ENCODE measurements at places on chromosomes 2 and 18.

DNA sequence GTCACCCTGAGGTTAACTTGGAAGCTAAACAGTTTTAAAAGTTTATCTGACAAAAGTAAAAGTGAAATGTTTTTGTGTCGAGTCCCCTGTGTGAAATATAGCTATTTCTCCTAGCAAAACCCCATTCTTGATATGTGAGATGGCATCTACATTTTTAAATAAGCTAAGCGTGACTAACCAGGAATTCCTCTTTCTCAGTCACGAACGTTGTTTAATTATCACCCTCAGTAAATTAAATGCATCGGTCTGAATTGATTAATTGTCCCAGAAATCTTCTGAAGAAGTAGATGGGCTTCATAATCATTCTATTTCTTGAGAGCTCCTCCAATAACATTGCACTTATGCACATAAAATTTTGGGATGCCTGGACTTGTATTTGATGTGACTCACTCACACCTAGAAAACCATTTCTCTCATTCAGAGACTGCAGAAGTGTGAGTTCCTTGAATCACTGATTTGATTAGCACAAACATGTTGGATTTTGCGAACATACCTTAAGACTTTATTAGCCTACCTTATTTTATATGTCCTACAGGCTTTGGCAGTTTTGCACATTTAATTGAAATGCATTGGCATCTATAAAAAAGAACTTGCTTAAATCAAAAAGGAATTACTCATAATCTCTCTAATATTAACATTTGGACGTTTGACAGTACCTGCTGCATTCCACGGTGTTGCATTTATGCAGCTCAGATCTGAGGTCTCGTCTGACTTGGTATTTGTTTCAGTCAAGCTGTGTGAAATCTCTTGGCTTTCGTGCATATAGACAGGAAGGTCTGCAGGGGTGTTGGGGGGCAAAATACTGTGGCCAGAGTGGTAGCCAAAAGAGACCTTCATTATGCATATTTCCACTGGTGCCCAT lies 475.2 kb downstream of the EPHA4 start:
- DNase-seq: no peak

DNA sequence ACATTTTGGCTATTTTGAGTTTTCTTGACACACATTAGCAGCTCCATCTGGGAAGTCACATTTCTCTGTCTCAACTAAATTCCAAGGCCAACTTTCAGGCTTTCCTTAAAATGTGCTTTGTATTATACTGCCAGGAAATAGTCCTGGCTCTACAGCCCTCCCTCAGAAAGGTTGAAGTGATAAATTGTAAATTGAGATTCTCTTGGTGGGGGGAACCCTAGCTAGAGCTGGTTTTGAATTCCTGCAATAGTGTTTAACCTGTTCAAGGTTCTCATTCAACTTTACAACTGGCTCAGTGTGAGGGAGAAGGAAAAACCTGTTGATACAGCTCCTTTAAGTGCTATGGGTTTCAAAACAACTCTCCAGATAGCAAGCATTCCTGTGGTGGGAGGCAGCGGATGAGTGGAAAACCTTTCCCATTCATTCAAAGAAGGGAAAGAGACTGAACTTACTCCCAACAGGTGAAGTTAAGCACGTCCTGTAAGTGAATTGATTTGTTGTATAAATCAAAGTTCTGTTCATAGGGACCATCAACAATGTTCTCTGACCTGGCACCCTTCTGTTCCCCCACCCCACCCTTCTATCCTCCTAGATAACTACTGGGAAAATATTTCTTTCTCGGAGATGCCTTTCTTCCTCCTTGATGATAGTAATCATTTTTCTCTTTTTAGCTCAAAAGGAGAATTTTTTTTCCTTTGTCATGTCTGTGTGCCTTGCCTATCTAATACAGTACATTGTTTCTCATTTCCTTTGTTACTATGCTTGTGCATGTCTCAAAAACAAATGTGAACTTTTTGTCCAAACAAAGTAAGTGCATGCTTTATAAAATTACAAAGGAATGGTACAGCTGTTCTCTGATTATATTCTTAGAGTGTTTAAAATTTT lies 44.2 kb upstream of the SLC39A10 start:
- DNase-seq: no peak

- DNase-seq: no peak
These were observed 124.7 kb upstream of the SPATS2L start for GRCh38 chr2:200181755-200182154.

GRCh38 chr2:171149171-171149938 lies 11.3 kb downstream of the TLK1 start:
- DNase-seq: no peak

- DNase-seq: no peak
These were observed 73.2 kb downstream of the MBP start for GRCh38 chr18:77059294-77059916.

- DNase-seq: no peak
These were observed 4.0 kb downstream of the PDE1A start for GRCh38 chr2:182422864-182423263.

- no peak for DNase-seq
These were observed 447.0 kb upstream of the ID2 start for GRCh38 chr2:8234757-8235374.

- no peak for DNase-seq
These were observed 19.3 kb downstream of the NCK2 start for GRCh38 chr2:105764059-105764458.

DNA sequence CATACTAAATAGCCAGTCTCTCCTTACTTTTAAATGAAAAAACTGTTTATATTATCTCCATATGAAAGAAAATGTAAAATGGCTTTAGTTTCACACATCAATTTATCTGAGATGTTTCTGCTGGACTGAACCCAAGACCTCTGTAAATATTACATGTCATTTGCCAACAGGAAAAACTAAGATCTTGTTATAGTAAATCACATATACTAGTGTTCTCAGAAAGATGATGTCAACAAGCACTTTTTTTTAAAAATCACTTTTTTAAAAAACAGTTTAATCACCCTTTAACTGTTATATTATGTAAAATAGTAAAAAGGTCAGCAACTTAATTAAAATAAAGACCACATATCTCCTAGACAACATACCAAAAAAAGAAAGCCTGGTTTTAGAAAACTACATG lies 46.3 kb downstream of the PTPN2 start:
- no peak for DNase-seq

DNA sequence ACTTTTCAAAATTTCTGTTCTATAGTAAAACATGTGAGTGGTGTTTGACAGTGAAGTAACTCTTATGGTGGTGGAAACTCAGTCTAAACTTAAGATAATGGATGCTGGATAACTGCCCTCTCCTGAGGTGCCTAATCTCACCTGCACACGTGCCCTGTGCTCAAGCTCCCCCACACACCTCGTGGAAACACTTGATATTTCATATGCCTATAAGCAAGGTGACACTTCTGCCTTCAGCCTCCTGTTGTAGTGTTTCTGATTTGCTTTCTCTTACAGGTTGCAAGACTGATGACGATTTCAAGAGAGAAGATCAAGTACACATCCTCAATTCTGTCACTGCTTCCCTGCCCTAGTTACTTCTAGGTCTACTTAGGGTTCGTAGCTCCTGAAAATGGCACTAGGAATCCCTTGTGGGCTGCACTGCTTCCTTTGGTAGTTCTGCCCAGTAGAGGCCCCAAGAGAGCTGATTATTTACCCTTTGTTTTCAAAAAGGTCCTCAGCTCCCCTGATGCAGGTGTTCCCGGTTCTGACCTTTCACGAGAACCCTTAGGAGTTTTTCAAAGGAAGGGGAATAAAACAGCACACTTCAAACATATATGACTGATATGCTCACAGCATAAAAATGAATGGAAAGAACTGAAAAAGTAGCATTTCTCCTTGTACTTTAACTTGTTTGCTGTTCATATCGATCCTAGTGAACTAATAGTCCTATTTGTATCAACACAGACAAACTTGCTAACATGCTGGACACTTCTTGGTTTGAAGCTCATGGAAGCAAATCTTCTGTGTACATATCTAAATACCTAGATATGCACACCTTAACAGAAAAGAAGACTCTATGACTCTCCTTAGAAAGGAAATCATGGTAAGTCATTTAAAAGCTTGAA lies 6.7 kb downstream of the CAVIN2 start:
- DNase-seq: no peak

DNA sequence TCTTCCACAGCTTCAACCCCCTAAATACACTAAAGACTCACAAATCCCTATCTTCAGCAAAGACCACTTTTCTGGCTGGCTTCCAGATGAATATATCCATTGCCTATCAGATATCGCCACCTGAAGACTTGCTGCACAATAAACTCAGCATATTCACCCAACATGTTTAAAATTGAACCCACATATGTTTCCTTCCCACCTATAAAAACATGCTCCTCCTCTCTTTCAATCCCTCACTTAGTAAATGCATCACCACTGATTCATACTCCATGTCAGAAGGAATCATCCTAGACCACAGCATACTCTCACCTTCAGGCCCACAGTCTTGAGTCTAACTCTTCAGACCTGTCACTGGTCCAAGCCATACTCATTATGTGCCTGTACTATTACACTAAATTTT lies 5.3 kb downstream of the SPC25 start:
- DNase-seq: no peak

- no peak for DNase-seq
These were observed 43.5 kb upstream of the FAHD2A start for GRCh38 chr2:95359031-95359430.

- no peak for DNase-seq
These were observed 843.6 kb downstream of the TRIB2 start for GRCh38 chr2:13560322-13560721.

DNA sequence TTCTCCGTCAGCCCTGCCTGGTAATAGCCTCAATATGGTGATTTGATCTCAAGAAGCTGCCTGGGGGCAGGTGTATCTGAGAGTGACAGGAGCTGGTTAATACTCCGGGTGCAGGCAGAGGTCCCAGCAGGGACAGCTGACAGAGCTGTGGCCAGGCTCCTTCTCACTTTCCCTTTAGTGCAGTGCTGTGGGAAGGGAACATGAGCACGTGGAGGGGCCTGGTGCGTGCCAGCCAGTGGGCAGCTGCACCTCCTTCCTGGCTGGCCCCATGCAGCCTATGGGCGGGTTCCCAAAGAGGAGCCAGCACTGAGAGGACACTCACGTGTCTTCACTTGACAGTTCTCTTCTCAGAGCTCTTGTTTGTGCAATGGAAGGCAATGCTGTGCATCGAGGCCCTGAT lies 9.1 kb downstream of the CNNM4 start:
- DNase-seq: no peak

DNA sequence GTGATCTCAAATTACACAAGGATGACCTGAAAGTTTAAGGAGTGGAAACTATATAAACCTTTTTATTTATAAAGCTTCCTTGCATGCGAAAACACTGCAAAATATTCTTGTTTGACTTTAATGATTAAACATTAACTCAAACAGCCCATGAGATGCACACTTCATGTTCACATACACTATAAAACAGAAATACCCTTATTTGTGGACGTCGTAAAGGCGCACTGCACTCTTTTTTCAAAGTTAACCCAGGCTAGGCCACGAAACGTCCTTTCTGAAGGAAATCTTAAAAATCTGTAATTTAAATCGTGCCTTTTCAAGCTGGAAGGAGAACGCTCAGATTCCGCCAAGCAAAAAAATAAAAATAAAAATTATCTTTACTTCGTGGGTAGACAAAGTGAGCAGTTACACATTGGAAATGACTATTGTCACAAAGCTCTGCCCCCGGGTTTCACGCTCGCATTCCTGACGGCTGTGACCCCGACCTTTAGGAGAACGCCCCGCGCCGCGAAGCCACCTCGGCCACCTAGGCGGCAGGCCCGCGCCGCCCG lies 728 bp downstream of the FAM168B start:
- peak; percentile 30 for DNase-seq

DNA sequence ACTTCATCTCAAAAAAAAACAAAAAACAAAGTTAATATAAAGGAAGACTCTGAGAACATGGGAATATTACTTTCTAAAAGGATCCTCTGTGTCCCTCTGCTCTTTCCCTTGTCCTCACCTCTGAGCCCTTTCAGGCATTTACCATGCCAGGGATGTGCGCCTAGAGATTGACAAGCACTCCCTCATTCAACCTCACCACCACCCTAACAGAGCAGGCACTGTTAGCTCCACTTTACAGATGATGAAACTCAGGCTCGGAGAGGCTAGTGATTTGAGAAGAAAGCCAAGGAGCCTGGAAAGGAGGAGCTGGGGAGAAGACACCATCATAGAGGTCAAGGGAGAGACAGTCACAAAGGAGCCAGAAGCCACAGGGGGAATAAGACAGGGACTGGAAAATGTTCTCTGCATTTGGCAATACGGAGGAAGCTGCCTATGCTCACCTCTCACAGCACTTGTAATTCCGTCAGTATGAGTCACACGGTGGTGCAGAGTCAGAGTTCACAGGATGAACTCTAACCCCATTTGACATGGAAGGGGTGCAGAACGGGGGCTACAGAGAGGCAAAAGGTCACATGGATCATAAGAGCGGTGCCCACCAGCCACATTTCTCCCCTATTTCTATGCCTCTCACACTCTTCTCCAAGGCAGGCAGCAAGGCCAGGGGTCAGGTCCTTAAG lies 101.8 kb upstream of the NFU1 start:
- no peak for DNase-seq

DNA sequence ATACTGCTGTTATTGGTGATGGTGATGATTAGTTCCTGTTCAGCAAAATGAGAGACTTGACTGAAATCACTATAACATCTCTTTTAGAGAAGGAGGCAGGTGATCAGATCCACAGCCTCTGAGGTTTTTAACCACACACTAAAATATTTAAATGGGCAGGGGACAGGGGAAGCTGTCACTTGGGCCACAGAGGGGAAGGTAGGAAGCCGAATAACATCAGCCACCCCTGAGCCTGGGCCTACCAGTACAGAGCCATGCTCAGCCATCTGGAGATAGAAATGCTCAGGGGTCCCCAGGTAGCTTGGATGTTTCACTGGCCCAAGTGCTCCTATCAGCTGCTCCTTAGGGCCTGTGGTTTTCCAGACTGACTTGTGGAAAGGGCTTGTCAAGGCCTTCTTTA lies 122.3 kb downstream of the MRO start:
- DNase-seq: no peak

GRCh38 chr18:78875016-78875777 lies 104.4 kb upstream of the SALL3 start:
- DNase-seq: peak; percentile 17

DNA sequence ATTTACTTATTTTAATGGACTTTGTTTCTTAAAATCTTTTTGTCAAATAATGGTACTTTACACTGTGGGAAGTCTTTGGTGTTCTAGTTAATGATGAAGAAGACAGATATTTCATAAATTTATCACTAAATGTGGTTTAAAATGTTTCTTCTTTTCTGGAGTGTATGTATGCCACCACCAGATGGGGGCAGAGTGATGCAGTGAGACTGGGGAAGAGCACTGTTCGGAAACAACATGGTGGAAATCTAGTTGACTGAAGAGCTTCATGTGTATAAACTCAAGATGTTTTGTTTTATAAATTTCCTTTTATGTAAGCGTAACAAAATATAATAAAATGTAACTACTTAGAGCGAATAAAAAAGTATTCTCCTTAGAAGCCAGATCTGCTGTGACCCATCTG lies 195.1 kb downstream of the KCNE4 start:
- DNase-seq: no peak
